ENCODE measurements at places on chromosomes 12 and 14.

GRCh38 chr12:7729746-7730145 lies 17.4 kb downstream of the CLEC4C start:
- DNase-seq = no peak

- no peak for DNase-seq
These were observed 1012.8 kb upstream of the FBXO33 start for GRCh38 chr14:40445020-40445419.

DNA sequence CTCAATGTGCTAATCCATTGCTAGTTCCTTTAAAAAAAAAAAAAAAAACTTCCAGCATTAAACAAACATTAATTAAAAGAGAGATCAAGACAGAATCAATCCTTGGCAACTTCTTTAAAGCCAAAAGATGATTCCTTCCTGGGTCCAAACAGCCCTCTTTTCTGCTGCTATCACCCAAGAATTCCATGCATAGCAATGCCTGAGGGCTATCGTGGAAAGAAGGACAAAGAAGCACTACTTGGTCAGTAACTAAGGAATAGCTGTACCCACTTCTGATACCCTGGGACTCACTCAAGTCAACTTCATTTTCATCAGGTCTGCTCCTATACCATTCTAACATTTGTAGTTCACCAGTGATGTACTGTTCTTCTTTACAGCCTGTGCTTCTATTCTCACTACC lies 51.8 kb downstream of the SLC38A2 start:
- no peak for DNase-seq

DNA sequence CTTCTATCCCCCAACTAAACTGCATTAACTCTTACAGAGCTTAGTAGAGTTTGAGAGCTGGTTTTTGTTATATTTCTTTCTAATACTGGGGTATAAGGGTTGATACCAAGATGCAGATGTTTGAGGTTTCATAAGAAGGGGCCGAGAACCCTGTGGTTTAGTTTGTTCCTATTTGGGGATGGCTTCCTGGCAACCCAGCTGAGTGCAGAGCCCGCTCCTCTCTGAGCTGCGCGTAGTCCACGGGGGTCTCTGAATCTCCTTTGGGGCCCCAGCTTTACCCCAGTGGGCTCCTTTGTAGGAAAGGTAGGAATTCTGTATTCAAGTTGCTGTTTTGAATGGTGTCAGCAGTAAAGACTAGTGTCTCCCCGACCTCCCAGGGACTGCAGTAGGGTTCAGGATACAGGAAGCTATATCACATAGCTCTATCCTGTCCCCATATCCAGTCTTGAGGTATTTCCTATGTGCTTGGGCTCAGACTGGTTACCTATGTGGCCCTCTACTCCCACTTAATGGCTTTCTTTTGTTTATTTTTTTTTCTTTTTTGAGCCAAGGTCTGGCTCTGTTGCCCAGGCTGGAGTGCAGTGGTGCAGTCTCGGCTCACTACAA lies 25.4 kb downstream of the PLXNC1 start:
- no peak for DNase-seq

DNA sequence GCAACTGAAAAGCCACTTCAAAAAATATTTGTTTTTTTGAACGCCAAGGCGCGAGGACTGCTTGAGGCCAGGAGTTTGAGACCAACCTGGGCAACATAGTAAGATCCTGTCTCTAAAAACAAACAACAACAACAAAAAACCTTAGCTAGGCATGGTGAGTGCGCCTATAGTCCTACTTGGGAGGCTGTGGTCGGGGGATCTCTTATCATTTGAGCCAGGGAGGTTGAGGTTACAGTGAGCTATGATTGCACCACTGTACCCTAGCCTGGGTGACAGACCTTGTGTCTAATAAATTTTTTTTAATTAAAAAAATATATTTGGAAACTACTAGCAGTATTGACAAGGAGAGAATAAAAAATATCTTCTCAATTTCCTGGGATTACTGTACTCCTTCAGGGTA lies 113.1 kb downstream of the TRAFD1 start:
- no peak for DNase-seq

DNA sequence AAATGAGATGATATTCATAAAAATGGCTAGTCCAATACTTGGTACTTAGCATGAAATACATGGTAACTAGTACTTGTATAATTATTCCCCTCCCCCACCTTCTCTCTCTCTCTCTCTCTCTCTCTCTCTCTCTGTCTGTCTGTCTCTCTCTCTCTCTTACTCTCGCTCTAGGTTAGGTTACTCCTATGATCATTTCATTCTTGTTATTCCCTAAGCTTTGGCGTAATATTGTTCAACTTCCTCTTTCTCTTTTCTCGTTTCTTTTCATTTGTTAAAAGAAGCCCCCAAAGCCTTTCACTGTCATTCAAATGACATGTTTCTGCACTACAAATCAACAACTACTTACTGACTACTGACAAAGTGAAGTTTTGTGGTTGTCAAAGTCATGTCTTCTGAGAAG lies 89.8 kb downstream of the GRIP1 start:
- no peak for DNase-seq

DNA sequence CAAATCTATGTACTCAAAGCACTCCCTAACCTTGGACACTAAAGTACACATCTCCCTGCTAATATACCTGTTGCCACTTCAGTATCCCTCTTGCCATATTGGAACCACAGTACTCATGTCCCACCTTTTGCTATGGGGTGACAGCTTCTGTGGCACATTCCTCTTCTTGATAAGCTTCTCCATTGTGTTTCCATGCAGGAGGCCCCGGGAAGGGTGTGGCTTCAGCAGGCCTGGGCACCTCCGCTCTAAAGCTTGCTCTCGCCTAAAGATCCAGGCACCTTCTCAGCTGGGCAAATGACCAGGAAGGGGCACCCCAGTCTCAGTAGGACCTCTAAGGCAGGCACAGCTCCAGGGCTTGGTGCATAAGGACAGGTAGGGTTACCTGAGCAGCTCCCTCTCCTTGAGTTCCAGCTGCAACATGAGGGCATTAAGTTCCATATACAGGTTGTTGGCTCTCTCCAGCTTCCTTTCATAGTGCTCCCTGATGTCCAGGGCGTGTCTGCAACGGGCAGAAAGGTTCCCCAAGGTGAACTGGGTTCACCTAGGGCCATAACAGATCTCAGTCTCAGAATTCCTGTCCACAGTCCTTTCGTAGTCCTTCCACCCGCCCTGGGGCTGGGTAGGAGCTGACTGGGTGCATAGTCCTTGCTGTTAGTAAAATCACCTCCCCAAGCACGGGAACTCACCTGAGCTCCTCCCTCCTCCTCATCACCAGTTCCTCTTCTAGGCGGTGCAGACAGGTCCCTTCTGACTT lies 15.9 kb downstream of the MAP3K12 start:
- no peak for DNase-seq

DNA sequence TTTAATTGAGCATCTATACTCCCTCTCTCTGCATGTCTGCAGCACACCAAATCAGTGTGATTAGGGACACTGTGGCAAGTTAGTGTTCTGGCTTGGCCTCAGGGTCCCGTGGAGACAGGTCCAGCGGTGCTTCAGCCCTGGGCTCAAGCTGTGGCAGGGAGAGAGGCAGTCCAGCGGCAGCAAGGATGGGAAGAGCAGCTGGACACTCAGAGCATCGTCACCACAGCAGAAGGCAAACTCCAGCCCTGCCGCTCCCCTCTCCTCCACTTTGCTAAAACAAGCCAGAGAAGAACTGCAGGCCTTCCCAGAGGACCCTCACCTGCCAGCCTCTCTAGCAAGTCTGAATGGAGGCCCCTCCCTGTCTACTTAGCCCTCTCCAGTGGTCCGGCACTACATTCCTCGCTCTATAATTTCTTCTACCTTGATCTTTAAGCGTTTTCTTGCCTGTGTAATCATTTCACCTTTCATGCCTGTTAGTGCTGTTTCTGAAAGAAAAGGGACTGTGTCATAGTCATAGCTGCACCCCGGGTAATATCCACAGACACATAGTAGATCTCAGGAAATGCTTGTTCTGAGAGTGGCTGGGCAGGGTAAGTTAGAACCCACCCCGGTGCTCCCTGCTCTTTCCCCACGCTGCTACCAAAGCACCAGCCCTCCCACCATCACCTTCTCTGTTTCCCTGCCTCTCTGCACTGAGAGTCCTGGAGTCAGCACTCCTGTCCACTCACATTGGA lies 22.1 kb downstream of the ZFP36L1 start:
- no peak for DNase-seq

GRCh38 chr12:26843311-26843710 lies 10.3 kb upstream of the ITPR2 start:
- no peak for DNase-seq

DNA sequence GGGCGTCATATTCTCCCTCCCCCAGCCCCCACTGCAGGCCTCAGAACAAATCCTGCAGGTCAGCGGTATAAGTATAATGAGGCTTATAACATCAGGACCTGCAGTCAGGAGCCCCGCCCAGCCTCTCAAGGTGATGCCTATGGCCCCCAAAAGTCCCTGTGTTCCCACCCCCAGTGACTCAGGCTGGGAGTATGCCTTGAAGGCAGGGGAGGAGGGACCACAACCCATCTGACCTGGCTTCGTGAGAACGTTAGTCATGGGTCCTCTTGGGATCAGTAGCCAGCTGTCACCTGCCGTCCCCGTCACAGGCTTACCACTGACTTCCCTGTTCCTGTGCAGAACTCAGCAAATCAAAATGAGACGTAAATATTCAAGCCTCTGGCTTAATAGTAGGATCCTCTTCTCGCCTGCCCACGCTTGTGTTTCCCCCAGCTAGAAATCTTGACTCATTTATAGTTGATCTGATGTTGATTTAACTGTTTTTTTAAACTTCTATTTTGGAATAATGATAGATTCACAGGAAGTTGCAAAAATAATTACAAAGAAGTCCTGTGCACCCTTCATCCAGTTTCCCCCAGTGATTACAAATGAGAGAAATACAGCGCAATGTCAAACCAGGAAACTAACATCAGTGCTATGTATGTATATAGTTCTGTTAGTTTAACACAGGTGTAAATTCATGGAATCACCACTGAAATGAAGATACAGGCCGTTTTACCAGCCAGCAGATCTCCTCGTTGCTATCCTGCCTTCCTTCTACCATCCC lies 107.5 kb downstream of the ADGRD1 start:
- peak; percentile 18 for DNase-seq

- DNase-seq = no peak
These were observed 7.4 kb downstream of the PRIMA1 start for GRCh38 chr14:93780813-93781400.

DNA sequence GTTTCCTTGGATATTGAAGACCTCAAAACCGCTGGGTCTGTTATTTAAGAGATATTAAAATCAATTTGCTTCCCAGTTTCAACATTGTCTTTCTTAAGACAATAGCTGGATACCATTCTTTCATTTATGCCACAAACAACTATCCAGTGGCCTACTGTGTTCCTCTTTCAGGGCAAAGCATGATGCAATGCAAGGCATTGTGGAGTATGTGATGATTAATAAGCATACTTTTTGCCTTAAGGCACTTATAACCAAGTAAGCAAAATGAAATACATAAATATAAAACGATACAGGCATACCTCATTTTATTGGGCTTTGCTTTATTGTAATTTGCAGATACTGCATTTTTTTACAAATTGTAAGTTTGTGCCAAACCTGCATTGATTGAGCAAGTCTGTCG lies 45.5 kb downstream of the SCN8A start:
- no peak for DNase-seq
